Cardiac muscle cell (in vitro differentiated cells and primary cell): ENCODE measurements at places on chromosomes 4 and X. TPM values are rescaled to one million over a fixed set of nuclear protein-coding genes. Genes with fewer than 3 reads are reported as not detected.

GRCh38 chrX:149818652-149819051 lies 36.9 kb downstream of the MAGEA9 start:
- no peak overlapping the region for H3K4me3 ChIP-seq
- DNase-seq, result no peak
- H3K4me1 ChIP-seq, result no peaks in the 10 kb centered on the region
- H3K36me3 ChIP-seq, result no peaks in the 10 kb centered on the region
- no peak overlapping the region for H3K27ac ChIP-seq

DNA sequence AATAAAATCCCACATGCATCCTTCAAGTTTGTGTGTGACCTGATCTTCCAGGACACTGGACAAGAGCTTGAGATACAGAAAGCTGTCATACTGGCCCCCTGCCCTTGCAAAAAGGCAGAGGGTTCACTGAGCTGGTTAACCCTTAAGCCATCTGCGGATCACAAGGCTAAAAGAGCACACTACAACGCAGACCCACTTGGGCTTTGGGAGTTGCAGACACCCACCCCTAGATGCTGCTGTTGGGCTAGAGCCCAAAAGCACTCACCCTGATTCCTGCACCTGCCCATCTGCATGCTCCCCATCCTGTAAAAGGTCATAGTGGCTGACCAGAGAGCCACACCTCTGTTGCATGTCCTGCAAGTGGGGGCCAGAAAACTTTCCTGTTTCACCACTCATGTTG lies 51.1 kb downstream of the TXK start:
- H3K4me1 ChIP-seq, result peaks cover 6% of the 10 kb centered on the region
- H3K36me3 ChIP-seq, result no peaks in the 10 kb centered on the region
- no peak for DNase-seq
- H3K27ac ChIP-seq, result no peak overlapping the region
- H3K27me3 ChIP-seq, result no peaks in the 10 kb centered on the region
- no peak overlapping the region for H3K4me3 ChIP-seq

DNA sequence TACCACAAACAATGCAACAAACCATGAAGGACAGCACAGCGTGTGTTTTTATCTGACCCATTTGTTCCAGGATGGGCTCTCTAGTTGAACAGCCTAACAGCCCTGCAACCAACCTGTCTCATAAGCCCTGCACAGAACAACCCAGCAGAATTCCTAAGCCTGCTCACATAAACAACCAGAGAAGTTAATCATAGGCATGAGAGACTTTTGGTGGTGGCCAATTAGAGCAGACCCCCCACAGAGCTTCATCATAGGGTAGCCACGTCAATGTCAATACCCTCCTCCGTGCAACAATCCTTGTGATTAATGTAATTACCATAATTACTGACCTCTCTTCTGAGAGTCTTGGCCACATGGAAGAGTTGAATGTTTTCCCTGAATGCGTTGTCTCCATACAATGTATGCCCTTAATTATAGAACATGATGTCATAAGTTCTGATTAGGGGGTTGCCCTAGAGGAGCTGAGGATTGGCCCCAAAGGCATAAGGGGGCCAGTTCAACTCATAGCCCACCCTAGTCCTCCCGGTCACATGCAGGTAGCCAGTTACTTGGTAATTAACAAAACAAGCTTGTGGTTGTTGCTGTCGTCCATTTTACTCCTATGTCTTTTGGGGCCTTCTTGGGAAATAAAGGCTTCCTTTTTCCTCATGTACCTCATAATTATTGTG lies 92.7 kb downstream of the SYNPO2 start:
- DNase-seq, result no peak
- no peaks in the 10 kb centered on the region for H3K36me3 ChIP-seq
- H3K4me3 ChIP-seq, result no peak overlapping the region
- H3K4me1 ChIP-seq, result peaks cover 13% of the 10 kb centered on the region

GRCh38 chrX:47214435-47215077 lies 3.9 kb upstream of the CDK16 start:
- H3K27me3 ChIP-seq, result no peaks in the 10 kb centered on the region
- peaks cover 57% of the 10 kb centered on the region for H3K36me3 ChIP-seq
- no peaks in the 10 kb centered on the region for H3K4me1 ChIP-seq
- peak overlapping the region; percentile 84 for H3K27ac ChIP-seq

- no peaks in the 10 kb centered on the region for H3K36me3 ChIP-seq
- H3K27ac ChIP-seq, result peak overlapping the region; percentile 28
- DNase-seq, result no peak
- no peaks in the 10 kb centered on the region for H3K27me3 ChIP-seq
- H3K4me1 ChIP-seq, result peaks cover 25% of the 10 kb centered on the region
Observed at GRCh38 chr4:48343035-48343434, 1.7 kb downstream of the SLAIN2 start.

GSPT2 gene
- 11.1 and 14.1 TPM in 2 replicates for total RNA-seq
